Fibroblast of skin of left quadriceps (primary cell): ENCODE measurements at places on chromosomes 2 and 18.

DNA sequence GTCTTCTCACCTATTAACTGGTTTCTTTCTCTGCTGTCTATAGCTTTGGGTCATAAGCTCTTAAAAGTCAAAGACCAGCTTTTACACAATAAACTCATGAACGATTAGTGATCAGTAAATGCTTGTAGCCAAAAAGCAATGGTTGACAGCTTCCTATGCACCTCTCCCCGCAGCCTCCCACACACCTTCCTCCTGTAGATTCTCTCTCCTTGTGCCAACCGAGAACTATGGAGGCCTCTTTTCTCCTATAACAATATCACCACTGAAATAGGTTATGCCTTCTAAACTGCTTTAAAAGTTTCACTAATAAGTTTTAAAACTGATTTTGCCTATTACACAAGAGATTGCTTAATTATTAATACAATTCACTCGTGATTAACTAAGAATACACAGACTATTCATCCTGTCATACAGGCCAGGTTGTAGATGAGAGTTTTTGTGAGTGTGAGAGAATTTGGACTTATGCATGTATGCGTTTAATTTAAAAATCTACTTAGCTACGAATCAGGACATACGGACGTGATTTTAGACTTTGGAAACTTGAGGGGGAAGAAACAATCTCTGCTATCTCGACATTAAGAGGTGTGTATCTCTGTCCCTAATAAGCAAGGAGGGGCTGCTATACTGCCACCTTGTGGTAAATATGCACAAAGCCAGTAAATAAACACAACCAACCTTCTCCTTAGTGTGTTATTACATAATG, 229.1 kb upstream of the RBBP8 start:
- DNase-seq, result peak; percentile 46

- DNase-seq, result no peak
These were observed 33.9 kb downstream of the BMP10 start for GRCh38 chr2:68837164-68837860.

DNA sequence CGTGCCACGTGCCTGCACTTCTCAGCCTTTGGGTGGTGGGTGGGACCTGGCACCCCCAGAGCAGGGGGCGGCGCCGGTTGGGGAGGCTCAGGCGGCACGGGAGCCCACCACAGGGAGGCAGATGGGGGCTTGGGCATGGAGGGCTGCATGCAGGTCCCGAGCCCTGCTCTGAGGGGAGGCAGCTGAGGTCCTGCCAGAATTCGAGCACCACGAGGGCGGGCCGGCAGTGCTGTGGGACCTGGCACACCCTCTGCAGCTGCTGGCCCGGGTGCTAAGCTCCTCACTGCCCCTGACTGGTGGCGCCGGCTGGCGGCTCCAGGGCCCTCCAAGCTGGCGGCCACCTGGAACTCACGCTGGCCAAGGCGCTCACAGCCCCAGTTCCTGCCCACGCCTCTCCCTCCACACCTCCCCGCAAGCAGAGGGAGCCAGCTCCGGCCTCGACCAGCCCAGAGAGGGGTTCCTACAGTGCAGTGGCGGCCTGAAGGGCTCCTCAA, 1176.8 kb upstream of the GYPC start:
- no peak for DNase-seq

DNA sequence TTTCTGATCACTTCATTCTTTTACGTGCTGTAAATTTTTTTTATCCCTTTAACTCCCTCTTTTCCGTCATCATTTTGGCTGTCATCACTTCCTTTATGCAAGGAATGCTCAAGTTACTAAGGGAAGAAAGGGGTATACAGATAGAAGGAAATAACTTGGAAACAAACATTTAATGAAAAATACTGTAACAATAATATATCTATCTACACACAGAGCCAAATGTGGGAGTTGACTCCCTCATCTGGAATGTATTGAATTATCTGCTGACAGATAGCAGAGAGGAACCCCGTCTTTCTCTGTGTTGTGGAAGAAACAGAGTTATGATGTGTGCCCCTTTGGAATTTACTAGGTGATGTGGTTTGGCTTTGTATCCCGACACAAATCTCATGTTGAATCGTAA, 182.5 kb upstream of the NXPH2 start:
- peak; percentile 53 for DNase-seq

DNA sequence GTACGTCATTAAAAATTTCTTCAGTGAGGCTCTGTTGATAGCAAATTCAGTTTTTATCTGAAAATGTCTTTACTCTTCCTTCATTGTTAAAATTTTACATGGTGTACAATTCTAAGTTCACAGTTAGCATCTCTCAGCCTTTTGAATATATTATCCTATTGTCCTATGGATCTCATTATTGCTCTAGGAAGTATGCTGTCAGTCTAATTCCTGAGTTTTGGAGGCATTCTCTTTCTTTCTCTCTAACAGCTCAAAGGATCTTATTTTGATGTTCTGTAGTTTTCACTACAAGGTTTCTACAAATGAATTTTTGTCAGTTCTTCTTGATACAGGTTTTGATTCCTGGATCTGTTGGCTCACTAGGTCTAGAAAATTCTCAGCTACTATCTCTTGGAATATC, 2.9 kb upstream of the ACMSD start:
- DNase-seq, result no peak

DNA sequence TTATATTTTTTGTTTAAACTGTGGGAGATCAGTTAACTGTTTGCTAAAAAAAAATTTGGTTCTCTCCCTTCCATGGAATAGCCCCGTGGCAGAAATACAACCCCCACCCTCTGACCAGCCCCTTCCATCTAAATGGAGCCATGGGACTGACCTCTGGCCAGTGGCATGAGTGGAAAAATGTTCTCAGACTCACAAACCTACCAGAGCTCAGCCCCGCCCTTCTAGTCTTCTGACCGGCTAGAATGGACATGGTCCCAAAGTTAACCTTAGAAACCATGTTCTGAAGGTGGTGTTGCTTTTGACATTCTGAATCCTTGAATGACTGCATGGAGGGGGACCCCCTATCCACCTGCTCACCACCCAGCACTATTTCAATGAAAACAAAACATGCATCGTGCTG, 1.3 kb upstream of the CHRNA1 start:
- no peak for DNase-seq

GRCh38 chr18:11029021-11029420, 120.3 kb downstream of the PIEZO2 start:
- no peak for DNase-seq

DNA sequence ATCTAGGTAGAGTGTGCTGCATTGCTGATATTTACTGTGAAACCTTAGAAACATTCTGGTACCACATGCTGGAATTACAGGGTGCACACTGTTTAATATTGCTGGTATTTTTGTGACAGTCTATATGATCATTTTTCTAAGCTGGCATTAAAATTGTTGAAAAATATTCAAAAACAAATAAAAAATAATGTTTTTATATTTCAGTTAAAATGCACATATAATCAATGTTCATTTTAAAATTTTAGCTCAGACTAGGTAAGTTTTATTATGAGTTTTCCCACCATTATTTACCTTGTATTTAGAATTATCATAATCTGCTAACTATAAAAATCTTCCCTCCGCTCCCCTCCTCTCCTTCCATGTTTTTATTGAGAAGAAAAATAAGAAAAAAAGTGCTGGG, 283.9 kb upstream of the EPC2 start:
- DNase-seq, result no peak
